ENCODE measurements at places on chromosomes 6 and 20.
A peak's percentile ranks its signal among the peaks of the same experiment; 100 is the strongest.

DNA sequence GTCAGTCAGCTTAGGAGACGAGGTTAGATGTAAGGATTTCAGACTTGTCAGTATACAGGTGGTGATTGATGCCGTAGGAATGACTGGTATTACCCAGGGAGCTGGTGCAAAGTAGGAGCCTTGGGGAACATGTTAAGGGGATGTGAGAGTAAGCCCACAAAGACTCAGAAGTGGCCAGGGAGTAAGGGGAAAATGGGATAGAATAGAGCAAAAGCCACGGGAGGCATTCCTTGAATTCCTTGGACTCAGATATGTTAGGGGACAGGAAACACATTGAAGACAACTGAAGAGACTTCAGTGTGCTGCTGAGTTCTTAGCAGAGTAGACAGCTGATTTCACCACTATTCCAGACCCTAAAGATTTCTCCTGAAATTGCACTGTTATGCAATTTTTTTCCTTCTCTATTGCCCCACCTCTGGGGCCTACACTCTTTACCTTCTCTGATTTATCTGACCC, 1.2 kb upstream of the ACAT2 start:
- no peak for DNase-seq

- DNase-seq = no peak
These were observed 263.8 kb downstream of the DHX35 start for GRCh38 chr20:39225978-39226377.

DNA sequence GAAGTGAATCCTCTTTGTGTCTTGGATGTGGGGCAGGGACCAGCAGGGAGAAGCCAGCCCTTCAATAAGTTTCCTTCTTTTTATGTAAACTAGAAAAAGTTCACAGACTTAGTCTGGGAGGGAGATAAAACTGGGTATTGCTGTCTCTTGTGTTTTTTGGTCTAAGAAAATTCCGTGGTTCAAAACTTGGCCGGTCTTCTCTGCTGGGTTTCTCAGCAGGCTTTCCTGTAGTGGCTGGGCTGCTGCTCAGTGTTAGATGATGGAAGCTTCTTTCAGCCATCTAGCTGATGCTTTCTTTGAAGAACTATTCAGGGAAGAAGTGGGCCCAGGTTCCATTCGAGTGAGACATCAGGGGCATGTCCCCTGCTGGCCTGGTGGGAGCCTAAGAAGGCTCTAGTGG, 70.7 kb upstream of the SCP2D1 start:
- no peak for DNase-seq

DNA sequence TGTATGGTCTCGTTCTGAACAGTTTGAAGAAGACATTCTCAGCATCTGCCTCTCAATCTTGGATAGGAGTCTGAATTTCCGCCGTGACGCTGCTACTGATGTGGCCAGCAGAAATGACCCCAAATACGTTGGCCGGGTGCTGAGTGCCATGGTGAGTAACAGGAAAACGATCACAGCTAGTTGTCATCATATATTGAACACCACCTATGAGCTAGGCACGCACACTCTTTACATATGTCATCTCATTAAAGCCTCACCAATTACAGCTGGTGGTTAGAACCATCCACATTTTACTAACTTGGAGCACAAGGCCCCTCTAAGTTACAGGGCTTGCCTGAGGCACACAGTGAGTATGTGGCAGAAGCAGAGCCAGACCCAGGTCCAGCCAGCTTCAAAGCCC, 17.1 kb downstream of the TGM3 start:
- DNase-seq = no peak

DNA sequence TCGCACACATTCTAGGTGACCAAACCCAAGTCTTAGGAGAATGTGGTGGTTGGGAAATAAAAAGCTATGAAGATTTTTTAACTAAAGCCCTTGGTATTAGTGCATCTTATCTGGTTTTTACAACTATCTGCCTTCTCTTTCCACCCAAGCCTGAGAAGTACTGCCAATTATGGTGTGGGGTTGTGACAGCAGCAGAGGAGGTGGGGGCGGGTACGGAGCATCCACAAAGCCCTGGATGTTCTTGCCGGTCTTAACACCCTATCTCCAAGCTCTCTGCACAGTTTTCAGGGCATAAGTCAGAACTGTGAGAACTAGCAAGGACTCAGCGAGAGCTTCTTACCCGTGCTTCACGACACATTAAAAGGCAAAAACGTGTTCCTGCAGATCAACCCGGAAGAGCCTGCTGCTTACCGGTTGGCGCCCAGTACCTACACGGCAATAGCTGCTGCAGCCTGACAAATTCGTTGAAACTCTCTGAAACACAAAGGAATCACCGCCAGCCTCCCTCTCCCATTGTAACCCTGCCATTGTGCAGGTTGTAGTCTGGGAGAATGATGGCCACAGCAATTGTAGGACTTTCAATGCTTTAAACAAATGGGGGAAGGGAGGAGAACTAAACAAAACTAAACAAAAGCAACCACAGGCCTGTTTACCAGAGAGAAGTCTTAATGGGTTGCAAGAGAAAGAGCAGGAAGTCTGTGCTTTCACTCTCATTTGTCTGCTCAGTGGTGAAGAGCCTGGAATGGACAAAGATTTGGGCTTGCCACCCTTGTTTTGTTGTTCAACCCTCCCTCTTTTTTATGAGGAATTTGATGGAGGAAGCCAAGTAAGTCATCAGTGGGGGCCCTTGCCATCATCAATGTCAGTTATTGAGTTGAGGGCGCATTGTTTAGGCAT, 461.0 kb upstream of the JARID2 start:
- no peak for DNase-seq

DNA sequence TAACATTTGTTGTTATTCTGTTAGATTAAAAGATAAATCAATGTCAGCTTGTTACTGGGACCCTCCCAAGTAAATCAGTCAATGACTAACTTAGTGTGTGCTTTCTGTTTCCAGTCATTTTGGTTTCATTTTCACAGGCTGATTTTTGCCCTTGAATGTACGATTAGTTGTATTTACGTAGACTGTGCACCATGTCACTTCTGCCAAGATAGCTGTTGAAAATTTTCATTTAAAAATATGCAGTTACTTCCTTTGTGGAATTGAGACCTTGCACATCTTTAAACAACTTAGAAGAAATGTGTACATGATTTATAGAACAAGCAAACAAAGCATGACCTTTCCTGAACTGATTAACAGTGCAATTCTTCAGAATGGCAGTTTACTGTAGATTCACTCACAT, 944.8 kb upstream of the CITED2 start:
- DNase-seq = no peak

DNA sequence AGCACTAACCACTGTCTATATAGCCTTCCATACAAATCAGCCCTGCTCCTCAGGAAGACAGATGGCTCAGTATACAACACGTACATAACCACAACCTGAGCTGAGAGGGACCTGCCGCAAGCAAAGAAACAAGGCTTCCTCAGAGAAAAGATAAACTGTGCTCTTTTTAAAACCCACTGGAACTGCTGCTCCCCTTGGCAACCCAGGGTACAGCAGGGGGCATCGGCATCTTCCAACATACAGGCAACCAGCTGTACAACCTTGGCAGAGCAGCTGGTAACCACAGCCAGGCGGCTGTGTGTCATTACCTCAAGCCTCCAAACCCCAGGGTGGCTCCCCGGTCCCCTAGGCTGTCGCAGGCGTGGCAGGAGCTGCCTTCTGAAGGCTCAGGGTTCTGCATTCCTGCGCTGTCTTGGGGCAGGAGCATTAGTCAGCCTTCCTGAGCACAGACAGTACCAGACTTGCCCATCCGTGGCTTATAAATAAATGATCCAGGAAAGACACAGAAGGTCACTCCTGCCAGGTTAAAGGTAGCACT, 249.5 kb downstream of the ADGRG6 start:
- DNase-seq = peak; percentile 35

DNA sequence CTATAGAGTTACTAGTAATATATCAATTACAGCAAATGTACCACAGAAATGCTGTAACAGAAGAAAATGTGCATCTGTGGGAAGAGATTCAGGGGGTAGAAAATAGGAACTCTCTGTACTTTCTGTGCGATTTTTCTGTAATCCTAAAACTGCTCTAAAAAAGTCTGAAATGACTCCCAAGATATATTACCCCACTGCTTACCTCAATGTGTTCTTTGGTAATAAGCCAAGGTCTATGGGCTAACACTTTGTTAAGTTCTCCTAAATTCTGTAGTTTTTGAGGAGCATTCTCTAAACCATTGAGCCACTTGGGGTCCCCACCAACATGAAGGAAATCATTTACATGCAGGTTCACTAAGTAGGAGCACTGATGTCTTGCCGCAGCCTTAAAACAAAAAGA, 94.4 kb downstream of the SESN1 start:
- DNase-seq = no peak

GRCh38 chr20:1486566-1486965, 4.7 kb downstream of the SIRPB2 start:
- no peak for DNase-seq

- DNase-seq = no peak
These were observed 102.7 kb upstream of the CARMIL1 start for GRCh38 chr6:25176466-25176865.

- DNase-seq = no peak
These were observed 29.9 kb upstream of the SLC23A2 start for GRCh38 chr20:5031206-5031557.

GRCh38 chr20:47489448-47489872, 12.2 kb upstream of the NCOA3 start:
- DNase-seq = peak; percentile 24

DNA sequence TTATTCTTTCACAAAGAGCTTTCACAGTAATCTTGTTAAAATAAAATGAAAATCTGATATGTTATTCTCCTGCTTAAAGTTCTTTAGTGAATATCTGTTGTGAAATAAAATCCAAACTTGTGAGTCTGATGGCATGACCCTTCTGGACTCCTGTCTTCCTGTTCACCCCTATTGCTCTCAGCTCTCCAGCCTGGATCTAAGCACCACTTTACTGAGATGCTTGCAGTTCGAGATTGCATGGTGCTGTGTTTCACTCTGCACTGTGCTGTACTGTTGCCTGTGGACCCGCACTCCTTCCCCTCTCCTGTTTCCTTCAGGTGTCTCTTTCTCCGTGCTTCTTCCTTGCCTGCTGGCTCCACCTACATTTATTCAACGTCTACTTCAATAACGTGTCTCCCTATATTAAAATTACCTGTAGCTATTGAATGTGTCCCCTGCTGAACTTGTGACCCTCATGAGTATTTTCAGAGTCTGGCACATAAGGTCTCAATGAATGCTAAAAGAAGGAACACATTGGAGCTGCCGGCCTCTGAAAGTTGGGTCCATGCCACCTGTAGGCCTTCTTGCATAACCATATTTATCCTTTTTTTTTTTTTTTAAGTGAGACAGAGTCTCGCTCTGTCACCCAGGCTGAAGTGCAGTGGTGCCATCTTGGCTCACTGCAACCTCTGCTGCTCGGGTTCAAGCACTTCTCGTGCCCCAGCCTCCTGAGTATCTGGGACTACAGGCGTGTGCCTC, 100.1 kb downstream of the ARID1B start:
- DNase-seq = no peak

DNA sequence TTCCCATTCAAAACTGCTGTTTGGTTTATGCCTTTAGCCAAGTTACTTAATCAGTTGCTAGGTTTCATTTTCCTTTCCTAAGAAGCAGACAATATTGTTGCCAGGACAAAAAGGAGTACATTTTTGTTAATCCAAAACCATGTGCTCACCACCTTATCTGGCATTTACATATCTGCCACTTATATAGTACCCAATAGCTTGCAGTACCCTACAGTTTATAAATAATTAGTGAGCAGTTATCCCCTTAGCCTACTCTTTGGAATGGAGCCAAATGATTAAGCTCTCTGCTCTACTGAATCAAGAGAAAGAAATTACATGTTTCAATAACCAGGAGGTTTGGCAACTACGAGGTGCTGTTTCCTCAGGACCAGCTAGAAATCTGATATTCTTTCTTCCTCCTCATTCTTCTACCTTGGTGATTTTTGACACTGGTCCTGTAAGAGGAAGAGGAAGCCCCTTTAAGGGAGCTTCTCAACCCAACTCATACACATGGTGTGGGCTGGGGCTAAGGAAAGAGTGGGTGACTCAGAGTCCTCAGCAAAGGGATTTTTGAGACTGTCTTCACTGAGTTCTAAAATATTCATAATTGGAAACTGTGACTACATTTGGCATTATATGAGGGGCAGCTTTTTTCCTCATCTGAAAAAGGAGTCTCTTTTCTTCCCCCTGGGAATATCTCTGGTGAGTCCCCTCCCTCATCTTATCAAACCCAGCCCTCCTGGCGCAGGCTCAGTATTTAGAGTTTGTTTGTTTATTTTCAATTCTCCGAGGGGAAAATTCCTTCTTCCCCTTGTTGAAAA, 1.5 kb downstream of the ZNFX1 start:
- DNase-seq = peak; percentile 67

- DNase-seq = peak; percentile 25
These were observed 333.9 kb downstream of the HACE1 start for GRCh38 chr6:104525677-104526322.

DNA sequence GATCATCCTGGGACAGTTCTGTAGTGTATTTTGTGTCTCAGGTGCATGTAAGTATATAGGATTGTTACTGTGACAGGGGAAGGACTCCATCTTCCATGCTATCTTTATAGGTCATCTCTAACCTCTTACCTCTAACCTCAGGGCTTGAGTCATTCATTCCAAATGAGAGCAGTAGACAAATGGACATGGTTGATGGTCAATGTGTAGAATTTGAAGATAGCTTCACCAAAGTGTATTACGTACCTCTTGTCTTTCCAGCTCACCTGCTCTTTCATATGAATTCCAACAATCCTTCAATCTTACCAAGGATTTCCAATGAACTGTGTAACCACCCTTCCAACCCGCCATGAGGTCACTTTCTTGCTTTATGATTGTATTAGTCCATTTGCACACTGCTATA, 8.7 kb upstream of the ADGRG6 start:
- no peak for DNase-seq

DNA sequence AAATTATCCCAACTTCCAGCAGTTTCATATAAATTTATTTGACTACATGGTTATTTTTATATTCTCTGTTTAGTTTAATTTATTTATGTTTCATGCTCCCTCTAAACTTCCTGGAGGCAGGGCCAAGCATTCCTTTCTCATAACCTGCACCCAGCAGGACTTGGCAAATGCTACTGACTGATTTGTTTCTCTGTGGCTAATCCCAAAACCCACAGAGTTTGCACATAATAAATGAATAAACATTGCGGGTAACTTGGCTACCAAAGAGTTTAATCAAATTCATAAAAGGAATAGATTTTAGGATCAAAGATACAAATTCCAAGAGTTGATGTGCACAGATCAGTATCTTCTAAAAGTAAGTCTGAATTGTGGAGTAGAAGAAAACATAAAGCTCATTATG, 239.5 kb downstream of the SLC35F1 start:
- no peak for DNase-seq

GRCh38 chr6:30043744-30044143, 17.3 kb upstream of the POLR1H start:
- no peak for DNase-seq

- DNase-seq = no peak
These were observed 311.5 kb upstream of the ID4 start for GRCh38 chr6:19525673-19526072.

All from stimulated activated CD8-positive, alpha-beta memory T cell treated with anti-CD3 and anti-CD28 coated beads, Interleukin-7, amount 100 ng/mL, for 4 hours (primary cell).